ENCODE measurements at places on chromosomes 3 and 15. TPM values are rescaled to one million over a fixed set of nuclear protein-coding genes. Genes with fewer than 3 reads are reported as not detected.

CLDN1 gene
- total RNA-seq: 6.8 TPM

GRCh38 chr15:41438206-41438605 is 21.3 kb downstream of the RTF1 start:
- no peak for DNase-seq
- H3K4me3 ChIP-seq: no peak overlapping the region
- H3K27me3 ChIP-seq: no peaks in the 10 kb centered on the region
- H3K27ac ChIP-seq: no peak overlapping the region
- H3K36me3 ChIP-seq: peaks cover 11% of the 10 kb centered on the region

- no peaks in the 10 kb centered on the region for H3K4me1 ChIP-seq
- H3K27me3 ChIP-seq: no peaks in the 10 kb centered on the region
- H3K36me3 ChIP-seq: no peaks in the 10 kb centered on the region
Observed at GRCh38 chr3:43612419-43612818, 9.4 kb downstream of the ANO10 start.

GRCh38 chr15:78306176-78306774 is 6.9 kb upstream of the SKIC8 start:
- DNase-seq: peak; percentile 33
- H3K36me3 ChIP-seq: no peaks in the 10 kb centered on the region
- H3K27ac ChIP-seq: no peak overlapping the region
- no peaks in the 10 kb centered on the region for H3K27me3 ChIP-seq

TIGIT gene
- not detected for total RNA-seq

ROPN1B gene
- 0.18 TPM for total RNA-seq

GRCh38 chr15:96365781-96366525 is 35.5 kb downstream of the NR2F2 start:
- DNase-seq: no peak
- no peak overlapping the region for H3K27ac ChIP-seq
- no peaks in the 10 kb centered on the region for H3K4me1 ChIP-seq
- no peaks in the 10 kb centered on the region for H3K36me3 ChIP-seq
- no peaks in the 10 kb centered on the region for H3K27me3 ChIP-seq

DNA sequence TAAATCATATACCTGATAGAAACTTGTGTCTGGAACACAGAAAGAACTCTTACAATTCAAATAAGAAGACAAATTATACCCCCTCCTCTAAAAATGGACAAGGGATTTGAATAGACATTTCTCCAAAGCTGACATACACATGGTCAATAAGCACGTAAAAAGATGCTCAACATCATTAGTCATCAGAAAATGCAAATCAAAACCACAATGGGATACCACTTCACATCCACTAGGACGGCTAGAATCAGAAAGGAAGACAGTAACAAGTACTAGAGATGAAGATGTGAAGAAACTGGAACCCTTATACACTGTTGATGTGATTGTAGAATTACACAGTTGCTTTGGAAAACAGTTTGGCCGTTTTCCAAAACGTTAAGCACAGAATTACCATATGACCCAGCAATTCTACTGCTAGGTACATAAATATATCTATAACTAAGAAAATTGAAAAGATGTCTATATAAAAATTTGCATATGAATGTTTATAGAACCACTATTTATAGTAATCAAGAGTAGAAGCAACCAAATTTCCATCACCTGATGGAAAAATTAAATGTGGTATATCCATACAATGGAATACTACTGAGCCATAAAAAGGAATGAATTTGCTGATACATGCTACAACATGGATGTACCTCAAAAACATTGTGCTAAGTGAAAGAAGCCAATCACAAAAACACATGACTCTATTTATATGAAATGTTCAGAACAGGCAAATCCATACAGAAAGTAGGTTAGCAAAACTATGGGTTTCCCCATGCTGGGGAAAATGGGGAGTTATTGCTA is 60.8 kb downstream of the GREM1 start:
- no peak overlapping the region for H3K27ac ChIP-seq
- peak; percentile 48 for DNase-seq
- no peaks in the 10 kb centered on the region for H3K27me3 ChIP-seq
- H3K4me1 ChIP-seq: peaks cover 21% of the 10 kb centered on the region
- no peak overlapping the region for H3K4me3 ChIP-seq

IQCF5 gene
- not detected for total RNA-seq

RUBCN gene
- 24.5 TPM for total RNA-seq

LTF gene
- not detected for total RNA-seq

GRCh38 chr3:115113367-115113766 is 33.7 kb downstream of the ZBTB20 start:
- no peaks in the 10 kb centered on the region for H3K27me3 ChIP-seq
- peaks cover 5% of the 10 kb centered on the region for H3K4me1 ChIP-seq
- no peaks in the 10 kb centered on the region for H3K36me3 ChIP-seq
- DNase-seq: no peak

DNA sequence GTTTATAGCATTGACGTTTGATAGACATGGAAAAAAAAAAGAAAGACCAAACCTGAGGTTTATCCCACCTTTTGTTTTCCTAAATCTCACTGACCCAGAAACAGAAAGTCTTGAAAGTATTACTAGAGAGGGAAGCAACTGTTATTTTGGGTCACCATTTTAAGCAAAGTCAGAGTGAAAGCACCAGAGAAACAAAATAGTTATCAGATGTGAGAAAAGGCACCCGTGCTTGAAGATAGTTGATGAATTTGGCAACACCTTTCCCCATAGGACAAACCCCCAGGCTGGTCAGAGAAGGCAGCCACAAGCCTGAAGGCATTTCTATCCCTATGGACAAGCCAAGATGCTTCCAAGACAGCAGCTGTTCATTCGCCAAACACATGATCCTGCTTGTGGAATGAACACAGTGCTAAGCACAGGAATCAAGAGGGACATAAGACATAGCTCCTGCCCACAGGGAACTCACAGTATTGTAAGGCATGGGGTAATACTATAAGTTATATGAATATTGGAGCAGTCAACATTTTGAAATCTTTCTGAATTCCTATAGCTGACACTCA is 170.9 kb downstream of the ERC2 start:
- no peaks in the 10 kb centered on the region for H3K36me3 ChIP-seq
- no peak for DNase-seq

GRAMD1C gene
- total RNA-seq: 2.8 TPM

PLD1 gene
- 7.3 TPM for total RNA-seq

ZPLD1 gene
- total RNA-seq: not detected

CRABP1 gene
- not detected for total RNA-seq

GRCh38 chr3:107916171-107916570 is 174.7 kb downstream of the CD47 start:
- DNase-seq: no peak
- H3K4me1 ChIP-seq: peaks cover 4% of the 10 kb centered on the region
- H3K27ac ChIP-seq: no peak overlapping the region
- no peaks in the 10 kb centered on the region for H3K36me3 ChIP-seq

- H3K4me3 ChIP-seq: no peak overlapping the region
- H3K27ac ChIP-seq: no peak overlapping the region
- H3K4me1 ChIP-seq: no peaks in the 10 kb centered on the region
- H3K36me3 ChIP-seq: no peaks in the 10 kb centered on the region
- no peak for DNase-seq
- H3K27me3 ChIP-seq: no peaks in the 10 kb centered on the region
Observed at GRCh38 chr15:58684751-58685150, 64.8 kb downstream of the ADAM10 start.

- H3K27me3 ChIP-seq: no peaks in the 10 kb centered on the region
- no peaks in the 10 kb centered on the region for H3K4me1 ChIP-seq
- no peak for DNase-seq
- no peak overlapping the region for H3K4me3 ChIP-seq
- no peak overlapping the region for H3K27ac ChIP-seq
Observed at GRCh38 chr3:55968331-55968730, 481.2 kb upstream of the WNT5A start.

TICRR gene
- 18.4 TPM for total RNA-seq

DNA sequence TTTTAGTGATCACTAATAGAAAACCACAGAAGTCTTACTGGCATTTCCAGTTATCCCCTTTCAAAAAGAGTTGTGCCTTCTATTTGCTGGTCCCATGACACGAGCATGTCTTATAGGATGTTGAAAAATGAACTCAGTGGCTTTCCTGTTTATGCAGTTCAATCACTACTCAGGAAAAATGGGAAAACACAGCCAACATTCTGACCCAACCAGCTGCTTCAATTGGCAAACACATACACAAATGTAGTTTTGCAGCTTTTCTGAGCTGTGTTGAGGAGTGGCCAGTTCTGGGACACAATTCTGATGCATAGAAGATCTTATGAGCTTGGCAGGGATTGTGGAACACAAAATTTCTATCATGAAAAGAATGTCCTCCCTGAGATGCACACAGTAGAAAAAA is 40.3 kb downstream of the FSTL1 start:
- DNase-seq: no peak
- no peaks in the 10 kb centered on the region for H3K27me3 ChIP-seq
- H3K27ac ChIP-seq: no peak overlapping the region
- H3K4me1 ChIP-seq: no peaks in the 10 kb centered on the region
- peaks cover 67% of the 10 kb centered on the region for H3K36me3 ChIP-seq

IFT122 gene
- 13.8 TPM for total RNA-seq

DNA sequence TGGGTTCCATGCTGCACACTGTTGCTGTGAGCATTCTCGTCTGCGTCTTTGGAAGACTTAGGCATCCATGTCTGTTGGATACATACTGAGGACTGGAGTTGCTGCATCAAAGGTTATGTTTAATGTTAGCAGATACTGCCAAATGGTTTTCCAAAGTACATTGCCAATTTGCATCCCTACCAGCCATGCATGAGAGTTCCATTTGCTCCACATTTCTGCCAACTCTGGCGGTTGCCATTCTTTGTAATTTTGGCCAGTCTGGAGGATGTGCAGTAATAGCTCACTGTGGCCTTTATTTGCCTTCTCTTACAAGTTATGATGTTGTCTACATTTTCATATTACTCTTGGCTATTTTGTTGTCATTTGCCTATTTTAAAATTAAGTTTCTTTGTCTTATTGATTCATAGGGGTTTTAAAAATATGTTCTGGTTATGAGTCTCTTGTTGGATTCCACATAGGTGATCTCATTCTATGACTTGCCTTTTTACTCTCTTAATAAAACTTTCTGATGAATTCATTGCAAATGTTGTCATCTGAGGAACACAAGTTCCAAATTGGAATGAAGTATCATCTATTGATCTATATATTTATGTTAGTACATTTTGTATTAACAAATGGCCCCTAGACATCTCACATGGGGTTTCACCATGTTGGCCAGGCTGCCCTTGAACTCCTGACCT is 42.1 kb downstream of the FBLN2 start:
- no peak overlapping the region for H3K4me3 ChIP-seq
- H3K27me3 ChIP-seq: no peaks in the 10 kb centered on the region
- no peaks in the 10 kb centered on the region for H3K36me3 ChIP-seq
- DNase-seq: no peak
- H3K4me1 ChIP-seq: no peaks in the 10 kb centered on the region

- no peak overlapping the region for H3K27ac ChIP-seq
- H3K27me3 ChIP-seq: 0 out of 2 replicates have a peak, but pooled peaks cover 6% of the 10 kb centered on the region
- H3K4me3 ChIP-seq: no peak overlapping the region
Observed at GRCh38 chr3:167521006-167521355, 47.1 kb upstream of the SERPINI2 start.

- H3K36me3 ChIP-seq: no peaks in the 10 kb centered on the region
- no peak for DNase-seq
- no peak overlapping the region for H3K4me3 ChIP-seq
- no peak overlapping the region for H3K27ac ChIP-seq
Observed at GRCh38 chr15:92409006-92409405, 15.3 kb downstream of the ST8SIA2 start.

GADL1 gene
- not detected for total RNA-seq

GRCh38 chr3:134640378-134640777 is 10.4 kb downstream of the KY start:
- no peak overlapping the region for H3K27ac ChIP-seq
- no peaks in the 10 kb centered on the region for H3K27me3 ChIP-seq
- no peak for DNase-seq
- no peaks in the 10 kb centered on the region for H3K4me1 ChIP-seq

IQCH gene
- 2.1 TPM for total RNA-seq

- no peak for DNase-seq
- no peaks in the 10 kb centered on the region for H3K36me3 ChIP-seq
- H3K27me3 ChIP-seq: peaks cover 40% of the 10 kb centered on the region
- H3K4me3 ChIP-seq: no peak overlapping the region
- H3K4me1 ChIP-seq: no peaks in the 10 kb centered on the region
- no peak overlapping the region for H3K27ac ChIP-seq
Observed at GRCh38 chr3:156341831-156342416, 213.0 kb downstream of the SSR3 start.

MEIS2 gene
- 10.0 TPM for total RNA-seq

DNA sequence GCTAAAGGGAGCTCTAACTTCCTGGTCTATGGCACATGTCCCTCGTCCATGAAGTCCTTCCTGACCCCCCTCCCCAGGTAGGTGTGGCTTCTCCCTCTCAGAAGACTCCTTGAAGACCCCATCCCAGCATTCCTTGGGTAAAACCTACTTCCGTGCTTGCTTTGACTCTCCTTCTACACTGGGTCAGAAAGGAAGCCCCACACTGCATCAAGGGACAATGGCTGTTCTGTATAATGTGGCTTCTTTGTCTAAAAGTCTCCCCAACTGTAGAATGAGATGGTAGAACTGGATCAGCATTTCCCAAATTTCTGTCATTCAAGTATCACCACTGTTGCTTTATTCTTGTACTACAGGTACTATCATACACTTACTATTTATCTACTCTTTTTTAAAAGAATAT is 3.9 kb upstream of the DNAJA4 start:
- H3K4me3 ChIP-seq: no peak overlapping the region
- no peak for DNase-seq
- H3K27ac ChIP-seq: no peak overlapping the region
- no peaks in the 10 kb centered on the region for H3K36me3 ChIP-seq

GRCh38 chr3:123054109-123054778 is 12.6 kb upstream of the PDIA5 start:
- H3K4me3 ChIP-seq: no peak overlapping the region
- H3K27ac ChIP-seq: no peak overlapping the region
- DNase-seq: no peak

- peak; percentile 13 for DNase-seq
- peaks cover 22% of the 10 kb centered on the region for H3K36me3 ChIP-seq
- H3K27ac ChIP-seq: no peak within 1 kb of the TSS
- no peaks in the 10 kb centered on the region for H3K27me3 ChIP-seq
- H3K4me3 ChIP-seq: no peak within 1 kb of the TSS
Observed at GRCh38 chr3:49276475-49277382, at the start of gene C3orf62. C3orf62 (minus strand) TSS chr3:49277232; CDS start chr3:49276872, 360 bp downstream.

TRIM42 gene
- total RNA-seq: not detected

DNA sequence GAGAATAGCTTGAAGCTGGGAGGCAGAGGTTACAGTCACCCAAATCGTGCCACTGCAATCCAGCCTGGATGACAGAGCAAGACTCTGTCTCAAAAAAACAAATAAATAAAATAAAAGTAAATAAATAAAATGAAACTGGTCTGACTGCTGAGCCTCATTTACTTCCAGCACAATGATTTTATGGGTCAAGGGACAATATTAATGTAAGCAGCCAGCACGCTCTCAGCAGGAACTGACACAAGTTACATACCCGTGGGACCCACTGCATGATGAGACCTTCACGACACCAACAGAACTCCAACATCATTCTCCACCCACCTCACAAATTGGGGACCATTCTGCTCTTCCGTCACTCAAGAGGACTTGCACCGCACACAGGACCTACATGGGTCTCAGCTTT is 230.3 kb downstream of the MAGI1 start:
- DNase-seq: peak; percentile 46
- no peaks in the 10 kb centered on the region for H3K36me3 ChIP-seq
- H3K27ac ChIP-seq: no peak overlapping the region

ZNF660 gene
- total RNA-seq: not detected
